Right cardiac atrium (tissue), 5 donors: ENCODE measurements at places on chromosomes 7 and 10. TPM values are rescaled to one million over a fixed set of nuclear protein-coding genes. Genes with fewer than 3 reads are reported as not detected.

The KCP gene
- 0.28 TPM for total RNA-seq

The TWIST1 gene
- total RNA-seq: 4.4 TPM

The MBLAC1 gene
- total RNA-seq: 4.1 TPM

The CYP17A1 gene
- total RNA-seq: not detected

The SH2D4B gene
- total RNA-seq: not detected

The RBP3 gene
- total RNA-seq: not detected

The NAT16 gene
- not detected for total RNA-seq

The PNLIPRP2 gene
- not detected for total RNA-seq

The TRIM50 gene
- total RNA-seq: 0.17 TPM

The FAM25G gene
- total RNA-seq: not detected

DNA sequence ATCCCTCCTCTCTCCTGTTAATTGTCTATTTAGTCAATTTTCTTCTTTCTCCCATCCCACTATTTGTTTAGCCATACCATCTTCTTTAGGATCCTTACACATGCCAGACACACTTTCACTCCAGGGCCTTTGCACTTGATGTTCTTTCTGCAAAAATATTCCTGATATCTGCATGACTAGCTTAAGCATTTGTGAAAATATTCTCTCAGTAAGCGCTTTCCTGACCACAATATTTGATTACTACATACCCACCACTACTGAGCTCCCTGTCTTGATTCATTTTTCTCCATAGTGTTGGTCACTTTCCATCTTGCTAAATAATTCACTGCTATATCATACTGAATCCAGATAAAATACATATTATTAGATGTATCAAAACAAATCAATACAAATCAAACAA, 75.1 kb downstream of the SEMA3D start:
- no peak for DNase-seq

- no peak for DNase-seq
Measured at GRCh38 chr10:47286116-47286505, 13.9 kb upstream of the GDF10 start.

GRCh38 chr10:5040010-5040673, 36.5 kb upstream of the AKR1C2 start:
- no peak for DNase-seq

DNA sequence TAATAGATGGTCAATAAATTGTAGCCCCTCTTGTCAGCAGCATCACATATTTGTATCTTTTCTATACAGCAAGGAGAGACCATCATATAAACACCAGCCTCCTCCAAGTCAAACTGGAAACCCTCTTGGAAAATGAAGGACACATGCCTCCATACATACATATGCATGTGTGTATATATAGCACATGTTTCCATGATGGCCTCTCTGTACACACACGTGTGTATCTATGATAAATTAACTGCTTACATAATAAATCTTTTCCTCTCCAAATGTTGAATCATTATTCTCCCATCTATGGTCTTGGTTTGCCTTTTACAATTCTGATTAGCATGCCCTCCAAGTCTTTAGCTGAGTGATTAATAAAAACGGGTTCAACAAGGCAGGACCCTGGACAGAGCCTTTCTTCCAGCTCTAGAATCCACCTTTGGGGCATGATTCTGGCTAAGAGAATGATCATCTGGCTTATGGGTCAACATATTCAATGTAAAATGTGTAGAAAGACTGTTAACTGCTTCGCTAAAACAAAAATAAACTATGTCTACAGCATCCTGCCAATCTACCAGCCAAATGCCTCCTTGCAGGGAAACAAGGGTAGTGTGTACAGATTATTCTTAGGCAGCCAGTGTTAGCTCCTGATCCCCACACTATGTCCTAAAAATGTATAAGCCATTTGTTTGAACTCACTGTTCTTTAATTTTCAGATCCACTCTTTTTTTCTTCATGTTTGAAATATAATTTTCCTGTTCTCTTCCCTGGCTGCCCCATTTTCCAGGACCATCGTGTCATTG, 70.0 kb downstream of the CRTAC1 start:
- DNase-seq: no peak

DNA sequence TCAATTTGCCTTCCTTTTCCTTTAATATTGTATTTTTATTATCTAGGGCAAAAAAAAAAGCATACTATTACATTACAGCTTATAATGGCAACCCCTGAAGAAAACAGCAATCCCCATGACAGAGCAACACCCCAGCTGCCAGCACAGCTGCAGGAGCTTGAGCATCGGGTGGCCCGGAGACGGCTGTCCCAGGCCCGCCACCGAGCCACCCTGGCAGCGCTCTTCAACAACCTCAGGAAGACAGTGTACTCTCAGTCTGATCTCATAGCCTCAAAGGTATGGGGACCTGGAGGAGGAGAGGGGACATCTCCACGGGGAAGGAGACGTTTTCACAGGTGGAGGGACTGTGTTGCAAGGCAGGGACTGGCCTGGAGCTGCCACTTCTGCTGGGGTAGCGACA, 6.8 kb downstream of the STRA8 start:
- no peak for DNase-seq

- DNase-seq: no peak
Measured at GRCh38 chr10:75283671-75284470, 48.1 kb upstream of the COMTD1 start.

GRCh38 chr7:16978358-16979244, 96.8 kb upstream of the AGR3 start:
- DNase-seq: no peak

DNA sequence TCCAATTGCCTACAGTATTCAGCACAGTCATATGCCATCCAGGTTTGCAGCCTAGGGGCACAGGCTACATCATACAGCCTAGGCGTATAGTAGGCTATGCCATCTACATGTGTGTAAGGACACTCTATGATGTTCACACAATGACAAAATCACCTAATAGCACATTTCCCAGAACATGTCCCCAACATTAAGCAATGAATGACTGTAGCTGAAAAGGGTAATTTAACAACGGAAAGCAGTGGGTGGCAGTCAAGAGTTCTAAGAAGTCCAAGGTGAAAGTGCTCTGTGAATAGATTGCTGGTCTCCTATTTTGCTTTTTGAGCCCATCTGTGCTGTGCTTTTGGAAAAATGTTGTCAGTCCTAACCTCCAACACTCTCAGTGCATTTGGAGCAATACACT, 162.6 kb downstream of the KLF6 start:
- no peak for DNase-seq

DNA sequence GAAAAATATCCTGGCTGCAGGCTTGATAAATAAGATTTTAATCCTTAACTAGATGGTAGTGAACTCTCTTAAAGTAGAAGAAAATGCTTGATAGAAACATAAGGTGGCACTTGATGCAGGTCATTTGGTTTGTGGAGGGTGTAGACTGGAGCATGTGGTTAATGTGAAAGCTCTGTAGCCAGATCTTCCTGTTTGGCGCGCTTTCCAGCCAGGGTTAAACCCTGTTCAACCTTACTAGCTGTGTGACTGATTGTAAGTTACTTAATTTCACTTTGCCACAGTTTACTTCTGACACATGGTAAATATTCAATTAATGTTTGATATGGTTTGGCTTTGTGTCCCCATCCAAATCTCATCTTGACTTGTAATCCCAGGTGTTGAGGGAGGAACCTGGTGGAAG, 394.0 kb downstream of the REEP3 start:
- no peak for DNase-seq

DNA sequence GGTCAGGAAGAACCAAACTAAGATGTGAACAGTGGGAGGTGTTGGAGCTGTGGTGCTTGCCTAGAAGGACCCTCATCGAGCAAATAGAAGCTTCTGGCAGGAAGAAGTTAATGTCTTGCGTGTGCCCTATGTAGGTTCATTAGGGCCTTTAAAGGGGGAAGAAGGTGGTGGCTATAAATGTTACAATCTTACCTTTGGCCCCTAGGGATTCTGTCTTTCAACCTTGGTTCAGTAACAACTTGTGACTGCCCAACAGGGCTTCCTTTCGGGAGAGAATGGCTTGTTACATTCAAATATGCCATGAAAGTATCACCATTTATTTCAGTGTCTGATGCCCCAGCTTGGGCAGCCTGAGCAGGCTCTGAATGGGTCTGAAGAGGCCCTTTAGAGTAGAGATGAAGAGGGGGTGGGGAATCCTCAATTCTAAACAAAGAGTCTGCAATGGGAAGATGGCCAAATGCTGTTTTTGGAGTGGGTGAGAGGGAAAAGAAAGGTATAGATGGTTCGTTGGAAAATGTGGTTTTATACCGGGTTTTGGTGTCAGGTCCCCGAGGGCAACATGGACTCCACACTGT, 108.0 kb downstream of the TCF7L2 start:
- no peak for DNase-seq

DNA sequence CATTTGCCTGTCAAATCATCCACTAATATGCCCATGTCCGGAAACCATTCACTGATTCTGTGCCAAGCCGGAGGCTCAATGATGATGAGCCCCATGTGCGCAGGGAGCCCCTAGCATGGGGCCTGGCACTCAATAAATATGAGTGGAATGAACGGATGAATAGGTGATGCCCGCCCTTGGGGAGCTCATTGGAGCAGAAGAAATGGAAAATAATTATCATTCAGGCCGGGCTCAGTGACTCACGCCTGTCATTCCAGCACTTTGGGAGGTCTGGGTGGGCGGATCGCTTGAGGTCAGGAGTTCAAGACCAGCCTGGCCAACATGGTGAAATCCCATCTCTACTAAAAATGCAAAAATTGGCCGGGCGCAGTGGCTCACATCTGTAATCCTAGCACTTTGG, 11.0 kb downstream of the RHBDD2 start:
- peak; percentile 40 for DNase-seq

DNA sequence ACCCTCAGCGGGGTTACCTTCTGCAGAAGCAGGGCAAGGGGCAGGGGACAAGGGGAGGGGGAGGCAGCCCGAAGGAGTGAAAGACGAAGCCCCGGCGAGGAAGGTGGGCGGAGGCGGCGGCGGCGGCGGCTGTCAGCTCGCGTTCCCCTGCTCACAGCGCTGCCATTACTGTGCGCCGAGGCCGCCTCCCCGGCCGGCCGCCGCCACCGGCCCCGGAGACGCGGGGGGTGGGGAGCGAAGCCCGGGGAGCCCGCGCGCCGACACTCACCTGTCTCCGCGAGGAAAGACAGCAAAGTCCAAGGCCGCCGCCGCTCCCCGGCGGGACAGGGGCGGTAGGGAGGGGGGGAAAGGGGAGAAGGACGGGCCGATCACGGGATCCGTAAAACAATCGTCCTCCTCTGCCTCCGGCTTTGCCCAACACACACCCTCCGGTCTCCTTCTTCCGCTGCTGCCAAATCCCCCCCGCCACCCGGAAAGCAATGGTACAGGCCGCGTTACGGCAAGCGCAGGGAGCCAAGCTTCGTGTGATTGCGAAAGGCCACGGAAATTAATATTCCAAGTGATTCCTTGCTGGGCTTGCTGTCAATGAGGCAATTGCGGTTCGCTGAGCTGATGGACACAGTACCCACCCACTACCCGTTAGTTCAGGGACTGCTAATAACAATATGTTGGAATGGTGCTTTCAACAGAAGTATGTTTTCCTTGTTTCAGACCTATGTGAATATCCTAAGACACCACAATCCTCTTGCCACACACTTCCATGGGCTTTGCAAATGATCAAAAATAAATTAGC, at the start of gene CUL2:
TSS of gene CUL2 (minus strand) at position 180 of the 793 bp plus-strand sequence. CDS start 19,024 bp downstream, outside the sequence.
- peak; percentile 91 for DNase-seq

GRCh38 chr7:29555061-29555460, 8.6 kb upstream of the PRR15 start:
- no peak for DNase-seq

DNA sequence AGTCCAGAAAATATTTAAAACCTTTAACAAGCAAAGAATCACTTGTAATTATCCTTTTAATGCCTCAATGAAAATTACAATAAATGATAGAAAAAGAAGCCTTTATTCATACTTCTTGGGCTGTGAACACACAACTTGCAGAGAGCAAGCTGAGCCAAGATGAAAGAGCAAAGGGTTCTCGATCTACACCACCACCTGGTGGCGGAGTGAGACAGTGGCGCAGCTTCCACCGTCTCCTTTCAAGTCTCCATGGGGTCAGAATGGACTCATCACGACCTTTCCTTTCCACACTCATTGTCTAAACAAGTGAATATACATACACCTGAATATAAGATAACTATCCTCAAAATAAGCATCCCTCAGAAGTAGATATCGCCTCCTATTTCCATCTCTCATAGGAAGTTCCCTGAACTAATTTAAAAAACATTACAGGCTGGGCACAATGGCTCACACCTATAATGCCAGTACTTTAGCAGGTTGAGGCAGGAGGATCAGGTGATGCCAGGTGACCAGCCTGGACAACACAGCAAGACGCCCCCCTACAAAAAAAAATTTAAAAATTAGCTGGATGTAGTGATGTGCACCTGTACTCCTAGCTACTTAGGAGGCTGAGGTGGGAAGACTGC, 40.7 kb downstream of the ATE1 start:
- peak; percentile 40 for DNase-seq

DNA sequence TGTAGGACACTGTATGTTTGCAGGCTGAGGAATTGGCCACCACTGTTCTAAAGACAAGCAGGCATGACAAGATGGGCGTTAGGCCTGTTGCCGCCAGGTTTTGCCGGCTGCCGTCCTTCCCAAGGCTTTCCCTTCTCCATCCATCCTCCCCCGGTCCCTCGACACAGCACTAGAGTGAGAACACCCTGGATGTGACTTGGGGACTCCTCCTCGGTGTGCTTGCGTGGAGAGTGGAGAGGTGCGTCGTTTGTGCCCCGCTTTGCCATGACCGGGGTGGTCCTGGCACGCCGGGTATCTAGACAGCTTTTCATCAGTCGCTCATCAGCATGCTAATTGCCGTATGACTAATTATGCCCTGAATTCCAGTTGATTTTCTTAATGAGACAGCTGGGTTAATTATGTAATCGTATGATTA, 206.6 kb upstream of the SH2B2 start:
- DNase-seq: no peak

GRCh38 chr10:65166272-65166671, 1645.1 kb downstream of the REEP3 start:
- DNase-seq: no peak

- no peak for DNase-seq
Measured at GRCh38 chr10:72106154-72106849, 18.0 kb upstream of the SPOCK2 start.

DNA sequence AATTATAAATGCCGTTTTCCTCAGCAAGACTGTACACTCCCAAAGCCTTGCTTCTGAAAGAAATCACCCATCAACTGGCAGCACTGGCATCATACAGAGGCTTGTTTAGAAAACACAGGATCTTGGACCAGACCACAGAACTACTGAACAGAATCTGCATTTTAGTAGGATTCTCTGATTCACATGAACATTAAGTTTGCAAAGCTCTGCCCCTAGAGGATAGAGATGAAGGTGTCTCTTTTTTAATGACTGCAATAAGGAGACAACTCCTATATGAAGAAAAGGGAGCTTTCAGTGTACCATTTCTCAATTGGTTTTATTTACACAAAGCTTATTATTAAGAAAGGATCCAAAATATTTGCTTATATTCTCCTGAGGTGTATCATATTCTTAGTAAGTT, 172.7 kb downstream of the AGMO start:
- no peak for DNase-seq
